ENCODE measurements at places on chromosomes 7 and 10. TPM values are rescaled to one million over a fixed set of nuclear protein-coding genes. Genes with fewer than 3 reads are reported as not detected.

The MACC1 gene
- 0.50 TPM for total RNA-seq

The TMEM130 gene
- not detected for total RNA-seq

The TMEM106B gene
- total RNA-seq = 30.8 TPM

GRCh38 chr7:128837521-128837921 is 7.3 kb downstream of the FLNC start:
- H3K36me3 ChIP-seq = no peaks in the 10 kb centered on the region
- H3K27me3 ChIP-seq = peaks cover 17% of the 10 kb centered on the region
- no peak overlapping the region for H3K27ac ChIP-seq

The CALHM3 gene
- total RNA-seq = not detected

DNA sequence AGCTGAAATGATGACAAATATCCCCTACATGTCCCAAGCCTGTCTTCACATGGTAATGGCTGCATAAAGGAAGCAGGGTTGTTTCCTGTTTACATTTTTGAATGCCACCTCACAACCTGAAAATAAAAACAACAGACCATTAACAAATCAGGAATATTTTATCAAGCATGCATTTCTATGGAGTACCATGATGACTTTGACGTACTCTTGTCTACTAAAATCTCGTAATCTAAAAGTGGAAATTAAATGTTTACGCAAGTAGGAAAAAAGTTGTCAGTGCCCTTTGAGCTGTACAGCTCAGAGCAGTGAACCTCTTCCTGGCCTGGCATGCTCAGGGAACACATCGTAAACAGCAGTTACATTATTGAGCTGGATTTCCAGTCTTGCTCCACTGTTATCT is 194.1 kb downstream of the INHBA start:
- H3K36me3 ChIP-seq = no peaks in the 10 kb centered on the region
- no peaks in the 10 kb centered on the region for H3K27me3 ChIP-seq
- no peaks in the 10 kb centered on the region for H3K4me1 ChIP-seq
- no peak overlapping the region for H3K27ac ChIP-seq

DNA sequence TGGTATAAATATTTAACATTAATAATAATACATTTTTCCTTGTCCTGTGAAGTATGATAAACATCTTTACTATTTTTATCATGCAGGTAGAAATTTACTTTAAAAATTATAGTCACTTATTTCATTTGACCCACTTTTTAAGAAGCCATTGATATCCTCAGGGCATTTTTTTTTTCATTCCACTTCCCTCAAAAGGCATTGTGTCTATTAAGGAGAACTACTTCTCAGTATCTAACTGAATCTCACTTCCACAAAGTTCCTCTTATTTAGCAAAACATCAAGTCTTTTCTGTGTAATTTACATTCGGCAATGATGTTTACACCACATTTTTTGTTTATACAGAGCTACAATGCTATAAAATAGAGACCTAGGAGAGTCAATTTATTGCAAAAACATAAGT is 388.2 kb upstream of the AKR1E2 start:
- no peak overlapping the region for H3K27ac ChIP-seq
- H3K27me3 ChIP-seq = no peaks in the 10 kb centered on the region
- H3K4me1 ChIP-seq = no peaks in the 10 kb centered on the region
- DNase-seq = no peak

DNA sequence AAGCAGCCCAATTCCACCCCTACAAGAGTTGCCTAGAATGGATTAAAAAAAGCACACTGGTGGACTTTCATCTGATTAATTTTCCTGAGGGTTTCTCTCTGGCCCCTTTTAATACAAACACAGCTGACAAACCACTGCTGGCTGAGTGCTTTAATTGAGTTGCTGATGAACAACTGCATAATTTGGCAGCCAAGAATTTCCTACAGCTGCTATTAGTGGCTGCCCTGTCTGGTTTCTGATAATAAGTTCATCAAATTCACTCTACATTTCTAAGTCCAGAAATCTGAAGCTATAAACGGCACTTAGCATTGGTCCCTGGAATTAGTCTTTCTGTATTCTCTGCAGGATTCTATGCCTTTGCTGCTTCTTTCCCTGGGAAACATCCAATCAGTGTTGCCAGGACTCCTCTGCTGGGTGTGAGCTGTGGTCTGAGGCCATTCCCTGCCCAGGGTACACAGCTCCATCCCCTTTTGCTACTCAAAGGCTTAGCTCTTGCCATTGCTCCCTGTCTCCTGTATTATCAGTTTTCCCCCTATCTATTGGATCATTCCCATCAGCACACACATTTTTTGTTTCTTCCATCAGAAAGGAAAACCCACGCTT is 110.6 kb downstream of the LSM5 start:
- H3K4me3 ChIP-seq = no peak overlapping the region
- DNase-seq = no peak
- no peaks in the 10 kb centered on the region for H3K27me3 ChIP-seq
- H3K27ac ChIP-seq = no peak overlapping the region
- H3K36me3 ChIP-seq = no peaks in the 10 kb centered on the region

DNA sequence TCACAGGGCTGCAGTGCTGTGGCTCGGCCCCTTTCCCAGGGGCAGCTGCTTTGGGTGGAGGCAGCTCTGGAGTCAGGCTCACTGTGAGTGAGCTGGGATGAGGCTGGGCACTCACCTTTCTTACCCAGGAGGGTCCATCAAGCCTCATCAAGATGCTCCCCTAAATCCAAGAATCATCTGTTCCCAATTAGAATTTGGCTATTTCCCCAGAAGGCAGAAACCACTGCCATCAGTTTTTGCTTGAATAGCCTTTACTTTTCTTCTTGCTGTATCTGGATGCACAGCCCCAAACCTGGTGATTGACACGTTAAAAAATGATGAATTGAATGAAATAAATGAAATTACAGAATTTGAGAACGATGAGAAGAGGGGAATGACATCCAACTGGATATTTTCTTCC is 74.3 kb upstream of the LYZL1 start:
- no peaks in the 10 kb centered on the region for H3K36me3 ChIP-seq
- no peak for DNase-seq
- no peaks in the 10 kb centered on the region for H3K27me3 ChIP-seq
- no peak overlapping the region for H3K27ac ChIP-seq
- no peak overlapping the region for H3K4me3 ChIP-seq

GRCh38 chr7:94512735-94513564 is 3.3 kb downstream of the CASD1 start:
- H3K4me3 ChIP-seq = no peak overlapping the region
- H3K4me1 ChIP-seq = peaks cover 17% of the 10 kb centered on the region
- no peaks in the 10 kb centered on the region for H3K27me3 ChIP-seq
- no peak for DNase-seq

The DUS4L gene
- 13.1 TPM for total RNA-seq

- H3K4me1 ChIP-seq = no peaks in the 10 kb centered on the region
- H3K4me3 ChIP-seq = no peak overlapping the region
- no peak for DNase-seq
- no peaks in the 10 kb centered on the region for H3K36me3 ChIP-seq
These were observed 112.5 kb upstream of the IGFBP3 start for GRCh38 chr7:46033592-46033991.

The ZNF467 gene
- total RNA-seq = 3.0 TPM

DNA sequence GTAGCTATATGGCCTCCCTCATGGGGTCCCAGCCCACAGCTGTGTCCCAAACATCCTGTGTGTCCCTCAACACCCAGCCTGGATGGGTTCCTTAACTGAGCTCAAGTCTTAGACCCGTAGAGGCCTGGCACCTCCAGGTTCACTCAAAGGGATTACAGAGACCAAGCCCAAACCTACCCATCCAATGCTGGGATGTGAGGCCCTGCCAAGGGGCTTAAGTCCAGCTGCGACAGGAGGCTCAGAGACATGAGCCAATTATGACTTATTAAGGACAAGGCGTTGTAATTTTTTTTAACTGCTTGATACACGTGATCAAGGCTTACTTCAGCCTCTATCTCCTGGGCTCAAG is 105.6 kb upstream of the RET start:
- no peaks in the 10 kb centered on the region for H3K36me3 ChIP-seq
- H3K4me1 ChIP-seq = no peaks in the 10 kb centered on the region
- H3K27me3 ChIP-seq = no peaks in the 10 kb centered on the region
- DNase-seq = no peak

DNA sequence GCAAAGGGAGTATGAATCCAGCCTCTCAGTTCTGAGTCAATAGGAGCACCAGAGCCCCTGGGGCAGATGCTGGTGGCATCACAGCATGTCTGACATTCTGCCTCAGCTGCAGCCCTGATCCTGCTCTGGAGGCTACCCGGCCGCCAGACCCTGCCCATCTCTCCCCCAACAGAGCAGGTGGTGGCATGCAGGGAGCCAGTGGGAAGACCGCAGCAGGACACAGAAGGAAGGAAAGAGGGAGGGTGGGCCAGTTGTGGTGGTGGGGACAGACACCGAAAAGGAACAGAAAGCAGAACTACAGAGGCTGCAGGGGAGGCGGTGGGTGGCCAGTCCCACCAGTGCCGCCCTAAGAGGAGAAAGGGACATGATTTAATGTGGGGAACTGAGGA is 35.3 kb downstream of the BLNK start:
- H3K36me3 ChIP-seq = no peaks in the 10 kb centered on the region
- H3K4me3 ChIP-seq = no peak overlapping the region
- no peaks in the 10 kb centered on the region for H3K4me1 ChIP-seq

DNA sequence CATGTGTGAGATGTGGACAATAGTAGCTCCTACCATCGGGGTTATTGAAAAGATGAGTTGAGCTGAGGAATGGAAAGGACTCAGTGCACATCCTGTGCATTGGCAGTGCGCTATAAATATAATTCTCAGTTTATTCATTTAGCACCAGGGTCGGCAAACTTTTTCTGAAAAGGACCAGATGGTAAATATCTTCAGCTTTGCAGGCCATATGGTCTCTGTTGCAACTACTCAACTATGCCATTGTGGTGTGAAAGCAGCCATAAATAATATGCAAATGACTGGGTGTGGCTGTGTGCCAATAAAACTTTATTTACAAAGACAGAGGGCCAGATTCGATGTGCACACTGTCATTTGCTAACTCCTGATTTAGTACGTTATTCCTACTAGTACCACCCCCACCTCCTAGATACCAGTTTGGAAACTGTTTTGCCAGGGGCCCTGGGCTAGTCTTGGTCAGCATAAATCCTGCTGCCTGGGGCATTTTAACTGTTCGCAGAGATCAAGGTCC is 422.9 kb upstream of the MKI67 start:
- H3K4me1 ChIP-seq = no peaks in the 10 kb centered on the region
- no peak for DNase-seq
- H3K4me3 ChIP-seq = no peak overlapping the region
- H3K36me3 ChIP-seq = no peaks in the 10 kb centered on the region
- H3K27ac ChIP-seq = no peak overlapping the region

- no peaks in the 10 kb centered on the region for H3K27me3 ChIP-seq
- no peaks in the 10 kb centered on the region for H3K4me1 ChIP-seq
- no peaks in the 10 kb centered on the region for H3K36me3 ChIP-seq
- no peak for DNase-seq
- H3K4me3 ChIP-seq = no peak overlapping the region
These were observed 131.8 kb upstream of the GNAI1 start for GRCh38 chr7:80002865-80003264.

DNA sequence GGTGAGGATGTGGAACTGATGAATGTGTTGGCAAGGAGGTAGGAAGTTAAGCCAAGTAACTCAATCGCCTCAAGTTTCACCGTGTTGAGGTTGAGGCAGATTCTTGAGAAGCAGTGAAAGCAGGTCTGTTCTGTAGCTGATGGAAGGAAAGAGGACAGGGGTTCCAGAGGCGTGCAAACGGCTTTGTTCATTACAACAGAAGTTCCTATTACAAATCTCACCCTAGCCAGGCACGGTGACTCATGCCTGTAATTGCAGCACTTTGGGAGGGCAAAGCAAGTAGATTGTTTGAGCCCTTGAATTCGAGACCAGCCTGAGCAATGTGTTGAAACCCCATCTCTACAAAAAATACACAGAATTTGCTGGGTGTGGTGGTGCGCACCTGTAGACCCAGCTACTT is 36.9 kb upstream of the PTF1A start:
- no peaks in the 10 kb centered on the region for H3K4me1 ChIP-seq
- H3K4me3 ChIP-seq = no peak overlapping the region
- H3K27me3 ChIP-seq = no peaks in the 10 kb centered on the region

- H3K27ac ChIP-seq = no peak overlapping the region
- H3K4me1 ChIP-seq = peaks cover 46% of the 10 kb centered on the region
- peaks cover 4% of the 10 kb centered on the region for H3K27me3 ChIP-seq
- no peak overlapping the region for H3K4me3 ChIP-seq
- DNase-seq = peak; percentile 52
These were observed 21.0 kb upstream of the GNA12 start for GRCh38 chr7:2864999-2865670.

Data from T-cell (primary cell).